ENCODE measurements at places on chromosomes 6 and 20.

DNA sequence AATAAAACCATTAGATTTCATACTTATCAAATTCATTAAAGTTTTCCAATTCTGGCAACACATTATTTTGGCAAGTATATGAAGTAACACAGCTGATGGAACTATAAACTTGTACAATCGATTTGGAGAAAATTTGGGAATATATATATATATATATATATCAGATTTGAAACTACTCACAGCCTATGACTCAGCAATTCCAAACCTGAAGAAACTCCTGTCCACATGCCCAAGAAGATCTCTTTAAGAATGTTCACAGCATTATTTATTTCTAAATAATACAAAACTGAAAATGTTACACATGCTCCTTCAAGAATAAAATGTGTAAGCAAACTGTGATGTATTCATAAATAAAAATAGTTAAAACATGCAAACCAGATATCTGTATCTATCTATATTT is 270.1 kb downstream of the TFAP2A start:
- no peak for DNase-seq

GRCh38 chr20:48959899-48960550 is 38.5 kb downstream of the ARFGEF2 start:
- DNase-seq: no peak

DNA sequence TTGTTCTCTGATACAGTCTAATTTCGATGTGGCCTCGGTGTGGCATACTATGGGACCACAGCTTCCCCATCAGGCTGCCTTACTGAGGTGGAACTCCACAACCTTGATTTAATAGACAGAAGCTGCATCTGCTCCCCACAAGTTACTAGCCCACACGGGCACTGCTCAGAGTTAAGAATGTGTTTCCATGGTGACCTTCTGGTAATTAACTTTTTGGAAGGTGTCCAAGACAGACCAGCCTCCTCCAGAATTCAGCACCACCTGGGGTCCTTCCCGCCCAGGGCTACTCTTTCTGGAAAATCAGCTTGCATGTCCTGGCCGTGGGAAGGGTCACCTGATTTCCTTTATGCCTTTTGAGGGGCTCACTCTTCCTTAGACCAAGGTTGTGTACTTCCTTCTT is 48.7 kb upstream of the CDH4 start:
- no peak for DNase-seq

- peak; percentile 93 for DNase-seq
Measured at GRCh38 chr20:53829255-53829723, 235.7 kb upstream of the ZNF217 start.

DNA sequence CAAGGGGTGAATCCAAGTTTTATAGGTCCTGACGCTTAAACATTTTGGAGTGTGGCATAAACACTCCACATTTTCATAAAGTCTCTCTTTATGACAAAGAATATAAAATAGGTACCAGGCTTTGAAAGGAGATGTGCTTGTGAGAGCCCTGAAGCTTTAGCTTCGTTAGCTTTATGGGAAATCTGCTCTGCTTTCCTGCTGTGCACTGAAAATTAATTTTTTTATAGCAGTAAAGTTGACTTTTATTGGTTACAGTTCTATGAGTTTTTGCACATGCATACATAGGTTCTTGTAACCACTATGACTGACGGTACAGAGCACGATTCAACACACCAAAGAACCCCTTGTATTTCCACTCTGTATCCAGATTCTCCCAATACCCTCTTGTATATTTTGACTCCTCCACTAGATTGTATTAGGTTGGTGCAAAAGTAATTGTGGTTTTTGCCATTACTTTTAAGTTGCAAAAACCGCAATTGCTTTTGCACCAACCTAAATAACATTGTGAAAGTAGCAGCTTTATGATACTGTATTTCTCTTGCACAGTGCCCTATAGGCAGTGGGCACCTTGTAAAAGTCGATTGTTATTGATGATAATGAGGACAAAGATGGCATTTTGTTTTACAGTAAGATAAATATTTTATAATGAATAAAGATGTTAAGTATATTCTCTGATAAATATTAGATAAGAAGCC is 145.2 kb upstream of the AKIRIN2 start:
- no peak for DNase-seq

- no peak for DNase-seq
Measured at GRCh38 chr6:22155551-22155950, 141.3 kb downstream of the PRL start.

GRCh38 chr6:96626759-96627364 is 63.9 kb downstream of the FHL5 start:
- no peak for DNase-seq

DNA sequence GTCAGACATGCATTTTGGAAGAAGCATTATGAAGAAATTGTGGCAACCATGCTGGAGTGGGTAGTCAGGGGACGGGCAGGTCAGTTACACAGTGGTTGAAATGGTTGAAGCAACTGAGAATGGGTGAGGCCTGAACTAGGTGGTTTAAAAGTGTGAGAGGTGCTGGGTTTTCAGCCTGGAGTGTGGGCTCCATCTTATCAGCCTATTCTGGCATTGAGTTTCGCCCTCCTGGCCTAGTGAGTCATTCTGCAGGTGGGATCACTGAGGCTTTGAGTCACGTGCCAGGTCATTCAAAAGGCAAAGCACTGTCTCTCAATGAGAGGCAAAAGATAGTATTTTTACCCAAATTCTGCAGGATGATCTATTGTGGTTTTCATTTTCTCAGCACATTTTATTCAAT is 181.9 kb upstream of the CHD6 start:
- no peak for DNase-seq

DNA sequence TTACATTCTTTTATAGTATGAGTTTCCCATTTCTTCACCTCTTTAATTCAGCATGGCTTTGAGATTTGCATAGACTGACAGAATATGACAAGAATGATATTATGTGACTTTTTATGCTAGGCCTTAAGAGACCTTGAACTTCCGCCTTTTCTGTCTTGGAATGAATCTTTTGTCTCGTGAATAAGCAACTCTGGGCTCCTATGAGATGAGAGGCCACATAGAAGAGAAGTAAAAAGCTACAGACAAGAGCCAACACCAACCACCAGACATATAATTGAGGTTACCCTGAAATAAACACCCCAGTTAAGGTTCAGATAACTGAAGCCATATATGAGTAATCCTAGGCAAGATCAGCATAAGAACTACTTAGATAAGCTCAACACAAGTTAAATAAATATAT is 600.8 kb downstream of the MEI4 start:
- no peak for DNase-seq

DNA sequence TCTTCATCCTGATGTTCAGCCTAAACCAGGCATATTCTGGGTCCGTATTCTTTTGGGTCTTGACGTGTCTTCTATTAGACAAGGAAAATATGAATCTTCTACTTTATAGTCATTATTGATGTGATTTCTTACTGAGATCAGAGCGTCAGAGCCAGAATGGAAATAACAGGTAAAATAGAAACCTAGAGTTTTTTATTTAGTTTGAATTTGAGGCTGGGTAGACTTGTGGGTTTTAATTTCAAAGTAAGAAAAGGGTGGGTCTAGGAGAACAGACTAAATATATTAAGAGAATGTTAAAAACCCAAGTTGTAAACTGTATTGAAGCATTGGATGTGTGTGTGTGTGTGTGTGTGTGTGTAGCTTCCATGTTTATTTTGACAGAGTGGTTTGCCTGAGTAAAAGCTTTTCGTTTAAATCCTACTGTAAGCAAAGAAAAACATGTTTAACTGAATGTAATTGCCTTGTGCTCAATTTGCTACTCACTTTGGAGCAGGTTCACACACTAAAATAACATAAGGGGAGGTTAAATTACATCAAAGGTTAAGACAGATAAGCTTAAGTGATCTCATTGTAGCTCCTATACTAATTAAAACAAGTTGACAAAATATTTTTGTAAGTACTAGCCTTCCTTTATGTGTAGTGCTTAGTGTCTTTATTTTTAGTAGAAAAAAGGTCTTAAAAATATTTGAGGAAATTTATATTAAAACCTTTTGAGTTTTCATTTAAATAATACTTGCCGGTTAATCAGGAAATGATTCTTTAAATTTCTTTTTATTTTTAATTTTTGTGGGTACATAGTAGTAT is 17.4 kb downstream of the HECA start:
- DNase-seq: no peak

DNA sequence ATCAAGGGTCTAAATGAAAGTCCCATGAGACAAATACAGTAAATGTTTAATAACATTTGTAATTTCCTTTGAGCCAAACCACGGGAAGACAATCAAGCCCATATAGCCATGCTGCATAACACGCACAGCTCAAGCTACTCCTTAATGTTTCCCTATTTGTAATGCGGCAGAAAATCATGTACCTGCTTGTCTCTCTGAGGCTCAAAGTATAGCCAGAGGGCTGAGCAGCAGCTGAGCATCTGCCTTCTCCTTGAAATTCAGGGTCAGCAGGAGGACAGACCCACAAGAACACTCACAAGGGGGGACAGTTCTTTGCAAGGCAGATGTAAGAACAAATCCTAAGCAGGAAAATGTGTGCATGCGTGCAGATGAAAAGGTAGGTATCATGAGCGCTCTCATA is 45.8 kb upstream of the JARID2 start:
- DNase-seq: no peak

- DNase-seq: no peak
Measured at GRCh38 chr6:24513602-24514001, 18.8 kb downstream of the ALDH5A1 start.

DNA sequence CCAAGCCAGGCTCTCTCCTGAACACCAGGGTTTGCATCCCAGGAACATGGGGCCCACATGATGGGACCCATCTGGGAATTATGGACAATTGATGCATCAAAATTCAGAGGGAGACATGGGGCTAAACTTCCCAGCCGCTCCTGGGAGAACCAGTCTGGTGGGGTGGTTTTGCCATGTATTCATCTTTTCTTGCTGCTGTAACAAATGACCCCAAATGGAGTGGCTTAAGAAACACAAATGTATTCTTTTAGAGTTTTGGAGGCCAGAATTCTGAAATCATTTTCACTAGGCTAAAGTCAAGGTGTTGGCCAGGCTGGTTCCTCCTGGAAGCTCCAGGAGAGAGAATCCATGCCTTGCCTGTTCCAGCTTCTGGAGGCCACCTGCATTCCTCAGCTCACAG is 6.5 kb downstream of the SLC13A3 start:
- no peak for DNase-seq

DNA sequence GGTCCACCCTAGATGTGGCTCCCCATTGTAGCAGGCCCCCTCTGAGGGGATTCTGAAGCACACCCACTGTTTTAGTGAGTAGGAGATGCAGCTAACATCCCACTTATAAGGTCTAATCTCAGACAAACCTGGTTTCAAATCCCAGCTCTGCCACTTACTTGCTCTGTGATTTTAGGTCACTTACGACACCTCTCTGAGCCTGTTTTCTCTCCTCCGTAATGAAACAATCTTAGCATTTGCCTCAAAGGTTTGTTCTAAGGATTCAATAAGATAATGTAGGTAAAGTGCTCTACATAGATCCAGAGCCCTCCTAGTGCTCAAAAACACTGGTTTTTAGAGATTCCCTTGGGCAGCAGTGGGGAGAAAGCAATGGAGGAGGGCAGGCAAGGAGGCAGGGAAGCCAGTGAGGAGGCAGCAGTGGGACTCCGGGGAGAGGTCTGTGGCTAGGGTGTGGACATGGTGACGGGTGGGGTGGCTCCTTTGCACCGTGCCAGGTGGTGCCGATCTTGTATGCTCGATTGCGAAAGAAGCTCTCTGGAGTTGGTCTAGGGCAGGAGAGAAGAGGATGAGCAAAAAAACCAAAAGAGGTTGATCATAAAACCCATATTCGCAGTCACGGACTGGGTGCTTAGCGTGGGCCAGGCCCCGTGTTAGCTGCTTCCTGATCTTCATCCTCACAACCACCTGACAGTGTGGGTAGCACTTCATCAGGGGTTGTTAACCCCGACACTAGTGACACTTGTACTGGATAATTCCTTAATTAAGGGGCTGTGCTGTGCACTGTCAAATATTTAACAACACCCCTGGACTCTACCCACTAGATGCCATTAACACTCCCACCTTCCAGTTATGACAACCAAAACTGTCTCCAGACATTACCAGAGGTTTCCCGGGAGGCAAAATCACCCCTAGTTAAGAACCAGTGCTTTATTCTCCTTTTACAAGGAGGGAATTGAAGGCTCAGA is 16.8 kb upstream of the PTGIS start:
- DNase-seq: no peak

DNA sequence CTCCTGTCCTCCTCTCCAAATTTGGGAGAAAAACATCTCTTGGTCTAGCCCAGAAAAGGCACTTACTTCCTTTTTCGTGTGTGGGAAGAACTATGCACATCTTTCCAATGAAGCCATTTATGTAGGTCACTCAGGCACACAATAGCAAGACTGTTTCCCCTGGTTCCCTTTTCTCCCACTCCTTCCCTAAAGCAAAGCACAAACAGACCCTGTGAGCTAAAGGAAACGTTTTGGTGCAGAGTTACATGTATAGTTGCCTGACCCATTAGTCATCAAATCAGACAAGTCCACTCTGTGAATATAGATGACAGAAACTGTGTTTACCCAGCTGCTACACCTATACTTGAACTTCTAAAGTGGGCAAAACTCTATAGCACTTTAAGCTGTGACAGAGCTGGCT is 474.6 kb downstream of the COL12A1 start:
- no peak for DNase-seq

- DNase-seq: no peak
Measured at GRCh38 chr6:140620496-140620895, 1246.0 kb upstream of the CITED2 start.

GRCh38 chr20:8118760-8119159 is 13.3 kb upstream of the PLCB1 start:
- no peak for DNase-seq

- DNase-seq: no peak
Measured at GRCh38 chr6:149032599-149033405, 284.7 kb upstream of the TAB2 start.

GRCh38 chr20:17943343-17943742 is 25.3 kb downstream of the SNX5 start:
- no peak for DNase-seq

- DNase-seq: no peak
Measured at GRCh38 chr6:135605278-135605790, 107.8 kb upstream of the AHI1 start.

DNA sequence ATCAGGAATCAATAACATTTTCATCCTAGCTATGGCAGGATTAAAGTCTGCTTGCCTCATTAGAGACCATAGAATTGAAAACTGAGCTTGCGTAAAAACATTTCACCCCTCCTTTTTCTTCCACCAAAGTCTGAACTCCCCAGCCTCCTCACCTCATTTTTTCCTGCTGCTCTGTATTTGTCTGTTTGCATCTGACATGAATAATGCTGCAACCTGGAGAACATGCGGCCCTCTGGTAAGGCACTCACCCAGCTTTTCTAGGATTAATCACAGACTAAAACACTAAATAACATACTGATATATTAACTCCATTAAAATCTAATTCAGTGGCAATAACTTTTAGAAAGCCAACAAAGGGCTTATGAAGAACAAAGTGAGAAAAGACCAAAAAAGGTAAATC is 677.7 kb upstream of the NRSN1 start:
- DNase-seq: no peak

All from Panc1 (cell line).